SK-MEL-5 (cell line): ENCODE measurements at places on chromosomes 4 and X.

DNA sequence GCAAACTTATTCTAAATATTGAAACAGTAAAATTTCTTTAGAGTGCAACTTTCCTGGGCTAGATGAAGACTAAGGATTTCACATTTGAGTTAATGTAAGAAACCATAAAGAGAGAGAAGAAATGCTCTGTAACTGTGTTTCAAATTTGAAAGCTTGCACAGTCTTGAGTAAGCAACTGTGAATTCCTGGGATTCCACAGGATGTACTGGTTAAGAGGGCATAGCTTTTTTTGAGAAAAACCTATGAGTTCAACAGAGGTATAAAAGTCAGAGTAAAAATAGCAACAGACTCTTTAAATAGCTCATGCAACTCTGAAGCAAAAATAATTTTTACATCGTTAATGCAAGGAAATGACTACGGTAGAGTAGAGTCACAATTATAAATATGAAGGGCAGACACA lies 25.5 kb downstream of the ZNF330 start:
- no peak for DNase-seq

DNA sequence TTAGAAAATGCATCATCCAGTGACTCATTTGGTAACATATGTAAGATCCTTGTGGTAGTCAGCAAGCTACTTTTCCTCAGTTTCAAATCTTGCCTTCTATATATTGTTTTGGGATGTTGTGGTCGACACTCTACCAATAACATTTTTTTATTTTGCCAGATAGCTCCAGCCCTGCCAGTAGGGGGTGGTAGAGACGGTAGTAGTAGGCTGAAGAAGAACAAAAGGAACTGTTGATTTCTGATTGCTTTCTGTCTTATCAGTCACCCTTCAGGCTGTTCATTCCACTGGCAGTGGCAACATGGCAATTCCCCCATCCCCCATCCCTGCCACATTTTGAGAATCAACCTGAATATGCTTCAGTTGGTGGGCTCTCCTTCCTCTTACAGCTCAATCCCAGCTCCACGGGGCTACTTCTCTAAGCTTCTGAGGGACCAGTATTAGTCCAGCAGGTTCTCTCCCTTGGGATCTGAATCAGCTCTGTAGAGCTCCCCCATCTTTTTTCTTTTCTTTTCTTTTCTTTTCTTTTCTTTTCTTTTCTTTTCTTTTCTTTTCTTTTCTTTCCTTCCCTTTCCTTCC lies 171.5 kb upstream of the VEGFC start:
- DNase-seq: peak; percentile 78

DNA sequence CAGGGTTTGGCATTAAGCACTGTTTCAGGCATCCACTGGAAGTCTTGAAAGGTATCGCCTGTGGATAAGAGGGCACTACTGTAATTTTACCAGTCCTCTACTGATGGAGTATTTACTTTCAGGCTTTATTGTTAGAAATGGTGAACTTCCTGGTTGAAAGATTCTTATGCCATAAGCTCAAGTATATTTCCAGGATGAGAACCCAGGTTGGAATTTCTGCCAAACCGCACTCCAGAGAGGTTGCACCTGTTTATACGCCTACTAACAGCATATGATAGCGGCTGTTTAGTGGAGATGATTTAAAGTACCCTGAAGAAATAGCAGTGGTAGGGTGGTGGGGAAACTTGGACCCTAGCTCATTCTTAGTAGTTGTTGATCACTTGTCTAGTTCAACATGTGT lies 9.9 kb downstream of the FNIP2 start:
- no peak for DNase-seq

DNA sequence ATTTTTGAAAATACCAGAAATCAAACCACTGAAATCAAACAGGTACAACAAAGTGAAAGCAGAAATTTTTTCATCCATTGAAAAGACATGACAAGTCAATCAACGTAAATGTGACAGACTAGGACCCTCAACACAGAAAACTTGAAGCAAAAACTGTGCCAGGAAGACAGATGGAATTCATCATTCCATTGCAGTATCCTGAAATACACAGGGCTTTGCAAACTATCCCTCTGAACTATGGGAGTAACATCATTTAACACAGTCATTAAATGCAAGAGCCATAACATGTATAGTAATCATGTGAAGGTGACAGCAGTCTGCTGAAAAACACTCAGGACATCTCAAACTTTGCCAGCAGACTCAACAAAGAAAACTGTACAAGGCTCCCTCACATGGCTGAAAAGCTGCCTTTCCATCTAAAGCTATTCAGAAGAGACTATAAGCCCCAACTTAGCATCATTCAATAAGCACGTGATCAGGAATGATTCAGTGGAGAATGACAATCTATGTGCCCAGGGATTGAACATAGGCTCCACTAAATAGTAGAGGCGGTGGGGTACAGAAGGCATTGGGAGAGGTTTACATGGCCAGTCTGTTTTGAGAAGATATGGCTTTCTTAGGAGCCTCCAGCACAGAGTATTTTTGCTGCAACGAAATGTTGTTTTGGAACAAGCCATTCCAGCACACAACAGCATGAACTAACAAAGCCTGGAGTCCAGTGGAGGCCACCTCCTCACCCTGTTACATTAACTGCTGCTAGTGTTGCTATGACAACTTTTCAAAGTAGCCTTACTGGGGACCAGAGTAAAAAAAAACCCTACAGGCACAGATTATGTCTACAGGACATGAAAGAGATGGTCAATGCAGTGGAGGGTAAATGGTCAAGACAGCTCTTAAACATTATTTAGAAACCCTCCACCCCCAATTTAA lies 274.5 kb upstream of the NOCT start:
- DNase-seq: peak; percentile 9
